ENCODE measurements at places on chromosomes 6 and 20.

- DNase-seq = no peak
These were observed 661.5 kb downstream of the EPM2A start for GRCh38 chr6:145073811-145074210.

- peak; percentile 6 for DNase-seq
These were observed 91.8 kb upstream of the NHSL1 start for GRCh38 chr6:138590796-138591709.

DNA sequence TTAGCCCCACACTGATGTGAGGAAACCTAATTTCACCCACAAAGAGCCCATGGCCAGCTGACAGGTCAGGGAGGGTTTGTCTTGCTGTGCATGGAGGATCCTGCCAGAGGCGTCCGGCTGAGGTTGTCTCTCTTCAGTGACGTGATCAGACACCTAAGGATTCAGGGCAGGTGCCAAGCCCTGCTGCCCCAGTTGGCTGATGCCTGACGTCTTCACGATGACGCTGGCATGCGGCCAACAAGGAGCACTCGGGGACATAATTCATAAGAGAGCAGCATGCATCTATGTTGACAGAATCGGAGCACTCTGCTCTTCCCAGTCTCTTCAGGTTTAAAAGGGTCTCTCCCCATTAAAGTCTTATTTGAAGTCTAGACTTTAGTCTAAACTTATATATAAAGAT, 47.8 kb downstream of the PSMB1 start:
- DNase-seq = no peak

DNA sequence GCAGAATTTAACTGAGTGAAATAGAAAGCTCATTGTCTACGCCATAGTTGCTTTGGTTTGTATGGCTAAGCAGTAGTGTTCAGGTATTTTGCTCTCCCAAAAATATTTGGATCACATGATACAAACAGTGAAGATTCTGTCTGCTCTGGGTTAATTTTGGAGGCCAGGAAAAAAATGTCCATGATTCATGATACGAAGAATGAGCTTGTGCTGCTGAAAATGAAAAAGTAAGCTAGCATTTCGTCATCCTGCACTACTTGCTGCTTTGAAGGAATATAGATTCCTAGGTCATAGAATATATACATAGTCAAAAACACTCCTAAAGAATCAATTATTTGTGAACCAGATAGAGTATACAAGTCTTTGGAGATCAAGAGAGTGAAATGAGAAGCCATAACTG, 8.3 kb downstream of the WRNIP1 start:
- no peak for DNase-seq

DNA sequence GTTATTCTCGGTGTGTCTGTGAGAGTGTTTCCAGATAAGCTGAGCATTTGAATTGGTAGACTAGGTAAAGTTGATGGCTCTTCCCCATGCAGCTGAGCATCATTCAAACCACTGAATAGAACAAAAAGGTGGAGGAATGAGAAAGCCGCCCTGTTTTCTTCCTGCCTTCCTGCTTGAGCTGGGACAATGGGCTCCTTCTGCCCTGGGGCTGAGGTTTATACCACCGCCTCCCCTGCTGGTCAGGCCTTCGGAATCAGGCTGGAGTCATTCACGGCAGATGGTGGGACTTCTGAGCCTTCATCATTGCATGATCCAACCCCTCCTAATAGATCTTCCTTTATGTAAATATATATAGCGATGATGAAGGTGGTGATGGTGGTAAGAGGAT, 124.9 kb downstream of the ANKRD60 start:
- no peak for DNase-seq

- peak; percentile 59 for DNase-seq
These were observed 78.7 kb upstream of the BTN3A2 start for GRCh38 chr6:26286168-26286877.

DNA sequence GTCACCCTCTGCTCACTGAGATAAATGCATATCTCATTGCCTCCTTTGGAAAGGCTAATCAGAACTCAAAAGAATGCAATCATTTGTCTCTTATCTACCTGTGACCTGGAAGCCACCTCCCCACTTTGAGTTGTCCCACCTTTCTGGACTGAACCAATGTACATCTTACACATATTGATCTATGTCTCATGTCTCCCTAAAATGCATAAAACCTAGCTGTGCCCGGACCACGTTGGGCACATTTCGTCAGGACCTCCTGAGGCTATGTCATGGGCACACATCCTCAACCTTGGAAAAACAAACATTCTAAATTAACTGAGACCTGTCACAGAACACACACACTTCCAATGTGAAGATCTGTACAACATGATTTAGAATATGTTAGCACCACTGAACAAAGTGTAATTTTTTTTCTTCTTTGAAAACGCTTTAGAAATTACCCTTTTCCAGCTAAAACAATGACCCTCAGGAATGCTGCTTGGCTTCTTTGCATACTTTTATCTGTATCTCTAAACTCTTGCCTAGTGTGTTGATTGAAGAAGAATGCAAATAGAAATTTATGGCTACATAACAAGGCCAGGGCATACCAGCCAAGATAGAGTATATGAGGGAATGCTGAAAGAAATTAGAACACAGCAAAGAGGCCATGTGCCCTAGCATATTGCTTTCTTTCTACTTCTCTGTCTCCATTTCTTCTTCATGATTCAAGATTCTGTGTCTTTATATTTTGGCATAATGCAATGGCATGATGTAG, 84.6 kb upstream of the DST start:
- no peak for DNase-seq

GRCh38 chr20:24376311-24377099, 92.9 kb upstream of the SYNDIG1 start:
- DNase-seq = no peak

GRCh38 chr20:59333260-59333845, 32.9 kb downstream of the EDN3 start:
- no peak for DNase-seq

- DNase-seq = no peak
These were observed 183.4 kb downstream of the LY86 start for GRCh38 chr6:6771964-6772363.

DNA sequence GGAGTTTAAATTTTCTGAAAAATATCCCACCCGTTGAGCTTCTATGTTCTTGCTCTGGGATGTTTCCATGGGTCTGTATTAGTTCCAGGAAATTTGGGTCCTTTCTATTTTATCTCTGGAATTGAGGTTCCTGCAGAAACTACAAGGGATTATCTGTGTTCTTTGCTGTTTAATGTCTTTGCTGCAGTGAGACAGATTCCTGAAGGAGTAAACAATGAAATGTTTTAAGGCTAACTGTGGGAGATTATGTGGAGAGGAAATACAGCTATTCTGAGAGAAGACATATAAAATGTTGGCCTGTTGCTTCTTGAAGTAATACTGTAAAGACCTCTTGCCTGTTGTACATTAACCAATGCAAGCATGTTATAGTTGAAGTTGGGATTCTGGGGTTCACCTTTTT, 43.5 kb downstream of the SAMD5 start:
- DNase-seq = no peak

DNA sequence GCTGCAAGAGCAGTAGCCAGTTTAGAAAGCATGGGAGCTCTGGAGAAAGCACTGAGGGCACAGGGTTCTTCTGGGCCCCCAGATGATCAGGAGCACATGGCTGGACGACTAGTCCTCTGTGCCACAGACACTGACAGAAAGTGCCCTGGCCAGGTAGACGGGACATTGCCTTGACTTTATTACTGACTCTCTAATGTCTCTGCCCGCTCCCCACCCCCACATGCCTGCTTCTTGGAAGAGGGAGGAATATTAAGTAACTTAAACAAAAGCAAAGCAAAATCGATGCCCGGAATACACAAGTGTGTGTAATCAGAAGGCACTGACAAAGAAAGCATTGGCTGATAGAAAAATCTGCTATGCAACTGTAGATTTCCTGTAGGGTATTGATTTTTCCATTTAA, 99.3 kb downstream of the SOBP start:
- DNase-seq = no peak

GRCh38 chr6:141541581-141542324, 591.0 kb upstream of the GJE1 start:
- DNase-seq = no peak

DNA sequence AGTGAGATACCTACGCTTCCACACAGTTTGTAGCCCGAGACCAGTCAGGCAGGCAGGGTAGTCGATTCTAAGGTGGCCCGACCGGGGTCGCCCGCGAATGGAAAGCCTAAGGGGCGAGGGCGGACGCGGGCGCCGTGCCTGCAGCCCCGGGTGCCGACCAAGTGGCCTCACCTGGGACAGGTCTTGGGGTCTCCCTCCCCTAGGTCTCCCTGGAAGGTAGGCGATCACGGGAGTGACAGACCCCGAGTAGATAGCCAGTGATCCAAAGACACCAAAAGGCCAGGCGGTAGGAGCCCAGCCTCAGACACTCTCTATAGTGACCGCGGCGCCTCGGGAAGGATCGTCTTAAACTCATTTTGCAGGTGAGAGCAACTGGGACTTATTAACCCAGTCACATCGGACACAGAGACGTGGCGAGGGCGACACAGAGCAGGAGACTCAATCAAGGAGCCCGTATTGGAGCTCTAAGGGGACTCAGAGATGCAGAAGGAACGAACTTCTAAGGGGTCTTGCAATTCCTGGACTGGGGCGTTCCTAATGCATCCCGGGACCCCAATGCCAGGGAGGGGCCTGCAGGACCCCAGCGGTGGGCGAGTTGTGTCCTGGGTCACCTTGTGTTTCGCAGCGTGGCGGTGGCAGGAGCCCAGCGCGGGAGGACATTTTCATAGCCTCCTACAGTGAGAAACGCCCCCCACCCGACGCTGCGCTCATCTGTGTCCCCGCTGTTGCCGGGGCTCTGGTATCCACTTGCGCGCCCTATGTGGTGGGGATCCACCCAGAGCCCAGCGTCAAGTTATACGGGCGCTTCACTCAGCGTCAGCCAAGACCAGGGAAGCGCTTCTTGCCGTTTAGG, 2.1 kb upstream of the VSX1 start:
- no peak for DNase-seq

DNA sequence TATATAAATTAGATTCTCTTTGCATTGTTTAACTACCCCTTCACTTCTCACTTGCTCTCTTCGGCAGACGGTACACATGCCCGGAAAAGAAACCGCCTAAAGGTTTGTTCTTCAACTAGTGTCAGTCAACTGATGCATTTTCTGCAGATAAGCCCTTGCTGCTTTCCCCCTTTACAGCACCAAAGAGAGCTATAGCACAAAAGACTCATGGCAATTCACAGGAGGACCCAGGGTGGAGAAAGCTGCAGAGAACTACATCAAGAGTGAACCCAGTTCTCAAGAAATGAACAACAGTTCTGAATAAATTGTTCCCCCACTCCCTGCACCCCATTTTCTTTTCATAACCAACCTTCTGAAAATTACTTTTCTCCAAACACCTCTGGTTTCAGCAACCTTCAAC, 8.9 kb downstream of the CD164 start:
- no peak for DNase-seq

- DNase-seq = no peak
These were observed 46.9 kb downstream of the OSTM1 start for GRCh38 chr6:108027594-108027993.

- DNase-seq = no peak
These were observed 94.8 kb upstream of the AFDN start for GRCh38 chr6:167731731-167732422.

DNA sequence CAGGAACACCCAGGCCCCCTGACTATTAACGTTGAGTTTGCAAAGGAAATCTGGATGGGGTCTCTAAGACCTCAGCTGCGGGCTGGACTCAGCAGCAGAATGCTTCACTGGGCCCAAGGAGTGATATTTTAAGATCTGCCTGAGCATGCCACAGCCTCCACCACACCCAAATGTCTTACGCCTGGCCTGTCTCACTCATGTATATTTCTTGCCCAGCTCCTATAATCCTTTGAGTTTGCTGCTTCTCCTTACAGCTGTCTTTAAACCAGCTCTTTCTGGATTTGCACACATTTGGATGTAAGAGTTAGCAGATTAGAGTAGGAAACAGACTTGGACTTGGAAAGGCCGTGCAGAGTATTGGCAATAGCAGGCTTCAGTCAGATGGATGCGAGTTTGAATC, 16.4 kb downstream of the CASS4 start:
- no peak for DNase-seq

DNA sequence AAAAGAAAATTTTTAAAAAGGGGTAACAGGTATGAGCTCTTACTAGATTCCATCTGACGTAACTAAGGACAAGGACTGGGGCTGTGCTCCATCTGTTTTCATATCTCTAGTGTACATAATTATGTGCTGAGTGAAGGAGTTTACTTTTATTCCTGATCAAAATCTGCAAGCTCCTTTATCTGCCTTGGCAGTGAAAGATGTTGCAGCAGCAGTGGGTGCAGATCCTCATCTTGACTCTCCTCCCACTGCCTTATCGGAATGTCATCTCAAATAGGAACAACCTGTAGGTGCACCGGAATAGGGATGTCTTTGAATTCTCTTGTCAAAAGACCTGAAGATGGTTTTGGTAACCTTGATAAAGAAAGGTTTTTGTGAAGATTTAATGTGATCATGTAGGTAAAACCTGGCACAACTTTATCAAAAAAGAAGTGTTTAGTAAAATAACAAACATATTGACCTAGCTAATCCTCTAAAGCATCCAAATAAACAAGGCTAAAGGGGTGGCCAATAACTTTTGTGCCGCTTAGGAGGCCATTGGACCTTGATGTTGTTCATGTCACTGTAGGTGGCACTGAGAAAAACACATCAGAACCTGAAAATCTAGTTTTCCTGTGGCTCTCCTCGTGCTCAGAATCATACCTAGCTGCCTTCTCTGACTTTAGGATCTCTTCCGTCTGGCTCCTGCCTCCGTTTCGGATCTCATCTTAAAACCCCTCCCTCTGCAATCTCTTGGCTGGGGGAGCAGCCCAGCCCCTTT, 19.0 kb upstream of the SLC16A10 start:
- no peak for DNase-seq

GRCh38 chr6:2945153-2945452, 26.3 kb downstream of the SERPINB6 start:
- no peak for DNase-seq

- no peak for DNase-seq
These were observed 169.5 kb downstream of the TASP1 start for GRCh38 chr20:13469262-13469661.

- no peak for DNase-seq
These were observed 703.8 kb downstream of the RFPL4B start for GRCh38 chr6:113050979-113051378.

DNA sequence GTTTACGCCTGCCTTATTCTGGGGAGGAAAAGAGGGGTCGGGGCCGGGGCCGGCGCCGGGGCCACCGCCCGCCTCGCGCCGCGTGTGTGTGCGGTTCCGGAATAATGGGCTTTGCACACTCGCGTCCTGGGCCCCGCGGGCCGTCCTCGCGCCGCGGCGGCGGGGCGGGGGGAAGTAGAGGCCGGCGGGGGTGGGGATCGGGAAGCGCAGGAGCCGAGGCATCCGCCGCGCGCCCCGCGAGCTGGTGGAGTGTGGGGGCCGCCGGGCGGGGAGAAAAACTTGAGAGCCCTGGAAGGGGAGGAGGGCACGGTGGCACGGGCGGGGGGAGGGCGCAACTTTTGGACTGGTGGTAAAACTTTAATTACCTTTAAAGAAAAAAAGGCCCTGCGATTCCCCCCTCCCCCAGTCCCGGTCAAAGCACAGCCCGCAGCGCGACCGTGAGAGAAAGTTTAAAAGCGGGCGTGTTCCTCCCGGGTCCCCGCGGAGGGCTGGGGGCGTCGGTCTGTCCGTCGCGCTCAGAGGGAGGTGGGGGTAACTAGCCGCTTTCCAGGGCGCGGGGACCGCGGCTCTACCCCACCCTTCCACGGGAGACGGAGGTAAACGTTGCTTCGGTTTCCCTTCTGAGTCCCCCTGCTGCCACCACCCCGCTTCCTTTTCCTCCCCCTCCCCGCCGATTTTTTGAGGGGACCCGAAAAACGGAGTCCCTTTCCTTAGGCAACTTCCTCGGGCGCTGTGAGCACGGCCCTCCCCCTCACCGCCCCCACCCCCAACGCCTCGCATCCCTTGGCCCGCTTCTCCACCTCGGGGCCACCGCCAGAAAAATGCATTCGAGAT, 1.9 kb downstream of the L3MBTL3 start:
- DNase-seq = no peak
